ENCODE measurements at places on chromosomes 7 and 10.

DNA sequence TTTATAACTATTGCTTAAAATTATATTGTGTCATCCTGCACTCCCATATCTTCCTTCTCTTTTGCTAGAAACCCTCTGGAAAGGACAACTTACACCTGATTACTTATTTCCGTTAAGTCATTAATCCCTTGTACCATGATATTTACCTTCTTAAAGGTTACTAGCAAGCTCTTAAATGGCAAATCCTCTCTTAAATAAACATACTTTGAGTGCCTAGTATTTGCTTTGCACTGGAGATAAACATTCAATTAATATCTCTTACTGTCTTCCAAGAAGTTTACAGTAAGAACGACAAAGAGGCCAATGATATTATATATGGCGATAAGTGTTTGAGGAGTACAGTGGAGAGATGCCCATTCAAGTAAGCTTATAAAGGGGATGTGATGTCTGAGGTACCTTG is 278.3 kb downstream of the HGF start:
- DNase-seq: no peak

DNA sequence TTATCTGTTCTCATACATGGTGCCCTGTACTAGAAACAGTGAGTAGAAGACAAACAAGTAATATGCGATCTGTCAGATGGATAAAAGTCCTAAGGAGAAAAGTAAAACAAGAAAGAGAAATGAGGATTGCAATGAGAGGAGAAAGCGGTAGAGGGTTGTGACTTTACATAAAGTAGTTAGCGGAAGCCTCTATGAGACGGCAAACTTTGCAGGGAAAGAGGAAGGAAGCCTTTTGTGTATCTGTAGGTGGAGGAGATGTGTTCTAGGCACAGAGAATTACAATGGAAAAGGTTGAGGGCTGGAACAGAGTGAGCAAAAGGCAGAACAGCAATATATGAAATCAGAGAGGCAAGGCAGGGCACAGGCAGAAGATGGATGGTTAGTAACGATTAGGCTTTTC is 150.4 kb upstream of the SEMA3E start:
- DNase-seq: no peak

DNA sequence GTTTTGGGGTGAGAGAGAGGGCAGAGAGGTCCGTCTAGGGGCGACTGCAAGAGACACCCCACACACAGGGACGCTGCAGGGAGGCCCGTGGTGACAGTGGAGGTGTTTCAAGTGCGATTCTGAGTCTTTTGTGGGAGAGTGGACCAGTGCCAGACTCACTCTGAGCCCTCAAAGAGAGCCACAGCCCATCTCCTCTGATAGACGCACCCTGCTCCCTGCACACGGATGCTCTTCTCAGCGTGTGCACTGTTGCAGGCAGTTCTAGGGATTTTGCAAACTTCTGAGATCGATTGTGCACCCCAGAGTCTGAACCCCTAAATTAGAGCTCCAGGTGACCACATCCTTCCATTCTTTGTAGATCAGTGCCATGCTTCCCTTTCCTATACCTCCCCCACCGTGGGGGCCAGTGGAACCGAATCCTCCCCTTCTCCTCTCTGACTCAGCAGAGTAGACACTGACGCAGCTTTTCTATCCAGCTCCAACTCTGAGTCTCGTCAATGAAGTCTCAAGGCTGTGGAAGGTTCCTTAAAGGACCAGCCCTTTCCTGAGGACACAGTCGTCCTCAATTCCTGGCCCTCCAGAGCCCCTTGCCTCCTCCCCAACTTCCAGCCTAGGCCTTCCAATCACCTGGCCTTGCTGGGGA is 83.8 kb downstream of the TMEM130 start:
- DNase-seq: no peak

- DNase-seq: no peak
Observed at GRCh38 chr7:45469103-45469502, 105.1 kb upstream of the ADCY1 start.

Measured in NCI-H446 treated with DMSO at 0.1 percent for 48 hours (cell line).